ENCODE measurements at places on chromosomes 7 and 10.

DNA sequence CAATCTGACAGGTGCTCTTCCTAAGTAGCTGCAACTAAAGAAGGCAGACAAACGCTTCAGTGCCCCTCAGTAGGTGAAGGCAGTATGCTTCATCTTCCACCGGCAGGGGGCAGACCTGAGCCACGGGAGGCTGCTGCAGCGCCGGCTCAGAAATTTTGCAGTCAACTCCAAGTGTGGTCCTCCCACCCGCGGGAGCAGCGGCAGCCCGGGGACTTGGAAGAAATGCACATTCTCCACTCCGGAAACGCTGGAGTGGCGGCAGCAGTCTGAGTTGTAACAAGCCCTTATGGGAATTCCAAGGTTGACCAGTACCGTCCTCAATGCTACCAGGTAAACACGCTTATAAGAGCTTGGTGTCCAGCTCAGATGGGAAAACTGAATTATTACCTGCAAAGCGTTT is 3.4 kb downstream of the IGFBP3 start:
- DNase-seq, result peak; percentile 71

GRCh38 chr7:31122649-31123058 is 70.5 kb downstream of the ADCYAP1R1 start:
- DNase-seq, result no peak

DNA sequence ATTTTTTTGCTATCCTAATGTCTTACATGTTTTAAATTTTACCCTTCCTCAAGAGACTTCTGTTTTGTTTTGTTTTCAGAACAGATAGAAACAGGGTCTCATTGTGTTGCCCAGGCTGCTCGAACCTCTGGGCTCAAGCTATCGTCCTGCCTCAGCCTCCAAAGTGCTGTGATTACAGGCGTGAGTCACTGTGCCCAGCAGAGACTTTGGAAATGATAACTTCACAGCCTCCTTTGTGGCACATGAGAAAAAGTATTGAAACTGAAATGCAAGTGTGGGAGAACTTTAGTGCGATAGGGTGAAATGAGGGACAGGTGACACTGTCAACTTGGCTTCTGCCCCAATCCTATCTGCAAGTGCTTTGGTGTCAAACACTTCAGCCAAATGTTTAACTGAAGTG is 21.6 kb downstream of the IRF5 start:
- DNase-seq, result no peak

GRCh38 chr10:113959383-113959760 is 84.3 kb upstream of the ADRB1 start:
- DNase-seq, result no peak

DNA sequence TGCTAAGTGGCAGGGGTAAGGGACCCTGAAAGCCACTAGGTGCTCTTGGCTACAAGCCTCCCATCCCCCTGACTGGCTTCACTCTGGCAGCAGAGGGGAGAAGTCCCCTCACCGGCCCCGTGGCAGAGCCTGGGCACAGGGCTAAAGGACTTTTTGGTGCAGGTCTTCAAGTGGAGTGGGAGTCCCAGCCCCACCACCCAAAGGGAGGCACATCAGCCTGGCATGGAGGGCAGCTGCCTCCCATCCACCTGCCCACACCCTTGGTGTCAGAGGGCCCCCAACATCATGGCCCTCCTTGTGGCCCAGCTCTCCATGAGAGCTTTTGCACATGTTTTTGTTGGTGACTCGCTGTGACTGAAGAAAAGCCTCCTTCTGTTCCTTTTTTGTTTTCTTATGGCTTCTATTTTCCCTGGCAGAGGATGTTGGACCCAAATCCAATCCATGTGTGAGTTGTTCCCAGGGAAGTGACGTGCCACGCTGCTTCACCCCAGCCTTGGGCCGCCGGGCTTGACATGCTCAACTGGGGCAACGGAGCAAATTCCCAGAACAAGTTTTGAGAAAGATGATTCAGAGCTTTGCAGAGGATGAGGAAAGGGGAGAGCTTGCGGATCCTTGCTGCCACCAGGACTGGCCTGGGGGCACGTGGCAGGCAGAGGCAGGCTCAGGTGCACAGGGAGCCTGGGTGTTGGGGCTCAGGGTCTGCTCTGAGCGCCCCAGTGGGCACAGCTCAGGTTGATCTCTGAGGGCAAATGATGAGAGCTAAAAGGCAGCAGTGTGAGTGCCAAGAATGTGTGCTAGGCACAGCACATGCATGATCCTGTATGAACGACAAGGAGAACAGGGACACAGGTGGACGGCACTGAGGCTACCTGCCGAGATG is 1.9 kb upstream of the AEBP1 start:
- no peak for DNase-seq

GRCh38 chr7:92833766-92834506 is 2.4 kb downstream of the CDK6 start:
- DNase-seq, result peak; percentile 76

DNA sequence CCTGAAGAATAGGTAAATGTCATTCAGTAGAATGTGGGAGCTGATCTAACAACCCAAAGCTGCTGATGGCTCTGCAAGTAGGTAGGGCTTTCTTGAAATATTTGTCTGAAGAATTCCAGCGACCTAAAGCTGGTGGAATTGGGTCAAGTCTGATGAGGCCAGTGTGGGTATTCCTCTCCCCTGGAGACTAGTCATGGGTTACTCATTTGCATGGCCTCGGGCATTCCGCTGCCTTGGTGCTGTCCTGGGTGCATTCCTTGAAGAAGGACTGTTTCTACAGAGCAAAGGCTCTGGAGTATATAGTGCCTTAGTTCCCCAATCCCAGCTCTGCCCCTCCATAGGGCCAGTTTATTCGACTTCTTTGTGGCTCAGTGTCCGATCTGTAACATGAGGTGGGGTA is 19.2 kb downstream of the PDK4 start:
- DNase-seq, result no peak

GRCh38 chr7:144738708-144739314 is 97.0 kb downstream of the TPK1 start:
- no peak for DNase-seq
